Activated CD4-positive, CD25-positive, alpha-beta regulatory T cell treated with anti-CD3 and anti-CD28 coated beads, Interleukin-2, amount 50 U/mL, for 16 hours (primary cell): ENCODE measurements at places on chromosomes 6 and 20.

GRCh38 chr6:15106958-15107643 lies 138.8 kb upstream of the JARID2 start:
- DNase-seq: no peak

GRCh38 chr20:32495949-32496348 lies 89.2 kb downstream of the NOL4L start:
- no peak for DNase-seq

GRCh38 chr6:34593701-34594100 lies 37.6 kb upstream of the SPDEF start:
- no peak for DNase-seq

GRCh38 chr6:159979136-159979874 lies 10.4 kb downstream of the IGF2R start:
- DNase-seq: no peak

- DNase-seq: no peak
Measured at GRCh38 chr20:60224914-60225313, 266.7 kb downstream of the CDH26 start.

GRCh38 chr6:74993136-74993535 lies 212.7 kb downstream of the COL12A1 start:
- no peak for DNase-seq

DNA sequence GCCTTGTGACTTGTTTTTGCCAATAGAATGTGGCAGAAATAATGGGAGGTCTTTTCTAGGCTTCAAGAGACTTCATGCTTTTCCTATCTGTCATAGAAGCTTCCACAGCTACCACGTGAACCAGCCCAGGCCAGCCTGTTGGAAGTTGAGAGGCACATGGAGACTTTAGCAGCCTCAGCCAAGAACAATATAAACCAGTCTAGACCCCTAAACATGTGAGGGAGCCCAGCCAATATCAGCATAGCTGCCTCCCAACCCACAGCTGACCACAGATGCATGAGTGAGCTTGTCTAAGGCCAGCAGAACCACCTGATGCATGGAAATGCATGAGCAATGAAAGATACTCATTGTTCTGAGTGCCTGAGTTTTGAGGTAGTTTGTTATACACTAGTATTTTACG lies 540.7 kb upstream of the BTBD3 start:
- DNase-seq: no peak
